ENCODE measurements at places on chromosomes 12 and 14. TPM values are rescaled to one million over a fixed set of nuclear protein-coding genes. Genes with fewer than 3 reads are reported as not detected.

Gene WNT1
- not detected for total RNA-seq

Gene ACOT4
- 0.10 TPM for total RNA-seq

Gene IPO8
- total RNA-seq: 43.6 TPM

Gene SH2B3
- 2.5 TPM for total RNA-seq

Gene ZDHHC22
- total RNA-seq: 1.7 TPM

Gene KLRB1
- total RNA-seq: not detected
